ENCODE measurements at places on chromosomes 3 and 15.

- DNase-seq: peak; percentile 64
Measured at GRCh38 chr15:45377609-45378148, 665 bp downstream of the GATM start.

GRCh38 chr15:62999923-63000561 is 42.5 kb upstream of the TPM1 start:
- no peak for DNase-seq

GRCh38 chr15:62046078-62046743 is 14.0 kb downstream of the VPS13C start:
- no peak for DNase-seq

DNA sequence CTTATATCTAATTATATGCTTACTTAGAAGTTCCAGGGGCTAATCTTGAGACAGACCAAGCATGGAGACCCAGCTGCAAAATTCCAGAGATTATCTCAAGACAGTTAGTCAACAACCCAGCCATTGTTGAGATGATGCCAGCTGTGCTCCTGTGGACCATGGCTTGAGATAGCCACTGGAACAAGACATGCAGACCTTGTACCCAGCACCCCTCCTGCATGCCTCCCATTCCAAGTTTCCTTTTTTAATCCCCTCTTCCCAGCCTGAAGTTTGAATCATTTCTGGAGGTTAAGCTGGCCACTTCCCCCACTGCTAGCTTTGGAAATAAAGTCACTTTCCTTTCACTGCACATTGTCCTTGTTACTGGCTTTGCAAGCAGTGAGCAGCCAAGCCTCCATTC is 53.8 kb downstream of the IMPG2 start:
- DNase-seq: no peak

GRCh38 chr3:120446891-120447668 is 3.7 kb downstream of the FSTL1 start:
- DNase-seq: no peak

GRCh38 chr3:26621176-26621575 is 1.4 kb upstream of the LRRC3B start:
- no peak for DNase-seq

GRCh38 chr15:36682101-36682500 is 102.7 kb downstream of the CDIN1 start:
- DNase-seq: no peak

- no peak for DNase-seq
Measured at GRCh38 chr15:101359365-101359947, 64.4 kb upstream of the SNRPA1 start.

DNA sequence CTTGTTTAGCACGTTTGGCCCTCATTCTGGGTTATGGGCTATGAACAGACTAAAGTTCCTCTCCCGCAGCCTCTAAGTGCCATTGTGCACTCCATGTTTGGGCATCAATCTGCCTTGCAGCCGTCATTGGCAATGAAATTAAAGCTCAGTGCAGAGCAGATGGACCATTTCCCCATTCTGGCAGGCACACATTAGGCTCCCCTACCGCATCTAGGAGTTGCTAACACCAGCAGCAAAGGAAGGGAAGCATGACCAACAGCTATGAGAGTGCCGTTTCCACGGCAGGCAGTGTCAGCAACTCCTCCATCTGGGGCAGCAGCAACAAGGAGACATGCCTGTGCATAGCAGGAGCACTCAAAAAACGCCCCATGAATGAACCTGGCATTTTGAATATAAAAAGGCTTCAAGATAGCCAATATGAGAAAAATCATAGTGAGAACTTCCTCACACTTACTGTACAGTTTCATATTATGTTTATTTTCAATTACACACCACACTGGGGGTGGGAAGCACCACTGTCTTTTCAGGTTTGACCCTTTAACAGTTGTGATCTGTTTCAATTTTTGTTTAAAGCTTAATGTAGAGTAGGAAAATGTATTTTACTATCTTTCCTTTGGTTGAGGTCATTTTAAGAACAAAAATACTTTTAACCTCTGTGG is 218.7 kb downstream of the KCNMB2 start:
- DNase-seq: no peak

- no peak for DNase-seq
Measured at GRCh38 chr15:80967451-80967850, 22.2 kb downstream of the MESD start.

DNA sequence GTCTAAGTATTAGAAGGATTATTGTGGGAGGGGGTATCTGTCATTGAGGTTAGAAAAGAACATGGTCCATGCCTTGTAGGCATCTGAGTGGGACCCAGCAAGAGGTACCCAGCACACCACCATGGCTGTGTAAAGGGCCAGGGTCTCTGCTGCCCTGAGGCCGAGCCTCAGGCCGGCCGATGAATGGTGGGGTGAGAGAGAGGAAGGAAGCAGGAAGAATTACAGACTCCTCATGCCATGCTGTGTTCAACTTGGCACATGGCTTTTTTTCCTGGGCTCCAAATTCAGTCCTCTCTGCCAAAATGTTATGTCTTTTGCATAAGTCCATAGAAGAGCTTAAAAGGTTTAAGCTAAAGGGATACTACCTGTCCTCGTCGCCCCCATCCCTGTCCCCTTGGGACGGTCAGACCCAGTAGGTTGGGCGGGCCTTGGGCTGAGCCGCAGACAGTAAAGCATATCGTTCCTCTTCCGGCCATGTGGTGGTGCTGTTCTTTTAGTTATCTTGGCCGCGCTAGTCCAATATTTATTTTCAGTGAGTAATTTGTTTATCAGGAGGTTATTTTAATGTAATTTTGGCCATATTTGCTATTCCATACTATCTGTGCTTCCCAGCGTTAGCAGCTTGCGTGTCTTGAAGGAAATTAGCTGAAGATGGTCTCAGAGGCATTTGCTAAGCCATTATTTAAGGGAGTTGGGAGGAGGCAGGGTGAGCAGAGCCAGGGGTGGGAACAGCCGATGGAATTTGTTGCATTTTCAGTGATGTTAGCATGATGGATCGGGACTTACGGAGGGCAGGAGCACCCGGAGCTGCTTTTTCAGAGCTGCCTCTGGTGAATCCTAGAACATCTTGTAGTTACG is 152.4 kb downstream of the AGBL1 start:
- no peak for DNase-seq

GRCh38 chr3:101676765-101677435 is at the start of gene ZBTB11:
Gene ZBTB11 (minus strand): TSS chr3:101677132. CDS start chr3:101676914, 218 bp downstream.
- no peak for DNase-seq

DNA sequence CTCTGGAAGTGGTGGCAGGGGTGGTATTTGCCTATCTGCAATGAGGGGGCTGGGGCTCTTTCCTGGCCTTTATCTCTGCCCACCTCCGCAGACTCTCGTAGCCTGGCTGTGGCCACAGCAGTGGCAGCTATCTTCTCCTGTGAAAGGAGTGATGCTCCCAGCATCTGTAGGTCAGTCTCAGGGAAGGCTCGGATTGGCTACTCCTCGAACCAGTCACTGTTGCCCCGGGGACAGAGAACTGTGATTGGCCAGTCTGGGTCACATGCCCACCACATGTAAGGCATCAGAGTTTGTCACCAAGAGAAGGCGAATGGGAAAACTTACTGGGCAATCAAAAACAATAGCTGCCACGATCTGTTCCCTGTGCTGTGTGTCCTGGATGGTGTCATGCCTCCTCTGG is 30.1 kb upstream of the FGD5 start:
- DNase-seq: no peak

DNA sequence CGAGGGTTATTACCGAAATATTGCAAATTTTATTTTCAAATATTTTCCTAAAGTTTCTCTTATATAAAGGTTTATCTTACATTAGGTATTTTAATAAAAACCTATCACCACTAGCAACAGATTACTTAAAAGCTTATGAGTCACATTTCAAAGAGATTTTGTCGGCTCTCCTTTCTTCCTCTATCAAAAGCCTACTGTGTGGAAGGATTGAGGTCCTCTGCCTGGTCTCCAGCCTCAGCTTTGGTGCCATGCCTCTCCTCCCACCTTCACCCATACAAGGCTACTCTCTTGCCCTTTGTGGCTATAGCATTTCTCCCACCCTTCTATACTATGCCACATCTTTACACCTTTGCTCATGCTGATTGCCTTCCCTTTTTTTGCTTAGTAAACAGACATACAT is 199.3 kb downstream of the TNIK start:
- no peak for DNase-seq

GRCh38 chr15:78715434-78715833 is 74.4 kb upstream of the CHRNB4 start:
- no peak for DNase-seq

GRCh38 chr3:104763007-104763406 is 603.7 kb upstream of the ALCAM start:
- DNase-seq: no peak

GRCh38 chr3:112755845-112756613 is 90.6 kb downstream of the CD200R1L start:
- DNase-seq: no peak

DNA sequence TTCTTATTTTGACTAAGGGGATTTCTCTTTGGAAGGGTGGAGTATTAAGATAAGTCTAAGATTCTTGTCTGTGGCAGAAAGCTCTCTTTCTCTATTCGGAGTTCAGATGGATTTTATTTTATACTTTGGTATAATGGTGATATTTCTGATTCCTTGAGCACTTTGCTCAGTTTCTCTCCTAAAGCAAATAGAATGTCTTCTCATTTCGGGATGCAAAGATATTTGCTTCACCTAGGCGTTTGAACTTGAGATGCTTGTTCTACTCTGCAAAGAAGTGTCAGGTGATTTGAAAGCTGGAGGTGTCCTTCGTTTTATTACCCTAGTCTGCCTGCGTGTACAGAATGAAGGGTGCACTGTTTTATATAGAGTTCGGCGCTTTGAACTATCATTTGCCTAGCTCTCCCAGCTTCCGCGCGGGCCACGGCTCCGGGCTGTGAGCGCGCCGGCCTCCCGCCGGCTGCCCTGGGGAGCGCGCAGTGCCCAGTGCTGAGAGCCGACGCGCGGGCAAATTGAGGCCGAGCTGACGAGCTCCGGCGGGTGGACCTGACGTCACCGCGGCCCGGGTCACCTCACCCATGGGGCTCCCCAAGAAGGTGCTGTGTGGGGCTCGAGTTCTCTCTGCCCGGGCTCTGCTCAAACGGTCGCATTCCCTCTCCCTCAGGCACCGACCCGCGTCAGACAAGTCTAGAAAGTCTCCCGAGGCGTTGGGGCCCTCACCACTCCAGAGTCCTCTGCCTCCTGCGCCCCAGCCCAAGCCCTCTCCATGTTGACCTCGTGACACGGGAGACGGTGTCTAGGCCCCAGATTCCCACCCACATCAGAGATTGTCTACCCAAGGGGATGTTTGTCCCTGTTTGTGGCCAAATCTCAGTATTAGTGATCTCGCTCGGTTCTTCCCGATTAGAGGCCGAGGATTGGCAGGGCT is 7.5 kb downstream of the SOX2 start:
- no peak for DNase-seq

- no peak for DNase-seq
Measured at GRCh38 chr3:11982341-11982941, 21.7 kb upstream of the SYN2 start.

DNA sequence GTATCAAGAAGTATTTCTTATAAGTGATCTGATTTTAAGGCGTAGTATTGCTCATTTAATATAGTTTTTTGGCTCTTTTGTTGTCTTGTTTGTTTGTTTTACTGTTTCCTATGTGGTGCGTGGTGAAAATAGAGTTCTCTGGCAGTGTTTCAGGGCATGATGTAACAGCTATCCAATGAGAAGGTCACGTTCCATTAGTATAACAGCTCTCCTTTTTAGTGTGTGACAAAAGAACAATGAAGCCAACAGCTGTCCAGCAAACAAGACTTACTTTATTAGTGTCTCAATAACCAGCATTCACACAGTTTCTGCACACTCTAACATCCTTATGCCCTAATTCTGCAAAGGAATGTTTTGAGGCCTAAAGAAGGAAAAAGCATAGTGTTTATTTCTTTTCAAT is 127.9 kb downstream of the SLC25A26 start:
- DNase-seq: no peak

DNA sequence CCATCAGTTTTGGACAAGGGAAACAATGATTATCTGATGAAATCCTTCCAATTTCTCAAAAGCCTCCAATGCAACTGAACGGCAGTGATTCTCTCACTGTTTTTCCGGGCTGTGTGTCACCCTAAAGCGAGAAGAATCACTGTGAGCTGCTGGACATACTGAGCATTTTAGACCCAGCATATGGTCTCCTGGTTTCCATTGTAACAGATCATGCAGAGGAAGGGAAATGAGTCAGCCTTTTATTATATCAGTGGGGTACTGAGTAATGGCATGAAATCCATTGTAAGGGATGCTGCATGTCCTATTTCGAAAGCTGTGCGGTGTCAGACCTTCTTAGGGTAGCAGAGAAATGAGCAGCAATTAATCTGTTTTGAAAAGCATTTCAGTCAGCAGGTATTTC is 287.1 kb downstream of the IL5RA start:
- no peak for DNase-seq

- no peak for DNase-seq
Measured at GRCh38 chr3:46482632-46483350, 15.0 kb upstream of the RTP3 start.

DNA sequence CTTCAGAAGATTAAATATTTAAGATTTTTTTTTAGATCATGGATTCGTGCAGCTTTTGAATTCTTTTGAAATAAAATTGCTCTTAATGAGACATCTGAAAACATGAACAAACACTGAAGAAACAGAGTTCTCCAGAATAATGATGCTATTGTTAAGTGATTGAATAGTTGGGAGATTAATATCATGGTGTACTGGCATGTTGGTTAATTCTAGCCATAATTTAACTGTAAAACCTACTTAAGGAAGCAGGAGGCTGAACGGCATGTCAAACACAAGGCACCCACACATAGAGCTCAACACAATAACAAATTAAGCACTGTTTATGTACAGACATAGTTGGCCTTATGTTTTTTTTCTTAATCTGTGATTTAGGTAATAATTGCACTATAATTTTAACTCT is 185.6 kb downstream of the RBMS3 start:
- no peak for DNase-seq

GRCh38 chr3:133464573-133464972 is 64.7 kb downstream of the BFSP2 start:
- DNase-seq: no peak

- DNase-seq: no peak
Measured at GRCh38 chr3:188126934-188127333, 27.0 kb upstream of the LPP start.

DNA sequence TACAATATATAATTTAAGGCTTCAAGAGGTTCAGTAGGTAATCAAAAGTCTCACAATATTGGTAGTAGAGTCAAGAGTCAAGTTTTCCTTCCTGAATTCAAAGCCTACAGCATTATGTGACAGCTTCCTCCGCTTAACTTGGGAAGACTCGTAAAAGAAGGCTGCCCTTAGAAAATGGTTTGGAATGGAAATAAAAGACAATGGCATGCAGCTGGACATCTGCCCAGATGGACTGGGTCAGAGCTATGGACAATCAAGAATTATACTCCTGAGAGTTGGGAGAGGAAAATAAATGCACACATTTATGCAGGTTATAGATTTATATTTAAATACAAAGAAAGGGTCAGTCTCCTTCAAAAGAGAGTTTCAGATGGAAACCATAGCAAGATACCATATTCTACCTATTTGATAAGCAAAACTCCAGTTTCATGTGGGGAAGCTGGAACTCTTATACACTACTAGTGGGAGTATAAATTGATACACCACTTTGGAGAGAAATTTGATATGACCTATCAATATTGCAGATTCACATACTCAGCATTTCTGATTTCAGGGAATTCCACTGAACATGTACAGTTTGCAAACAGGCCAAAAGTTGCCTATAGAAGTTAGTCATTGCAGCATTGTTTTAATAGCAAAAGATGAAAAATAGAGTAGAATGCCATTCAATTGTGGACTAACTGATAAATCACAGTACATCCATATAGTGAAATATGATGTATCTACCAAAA is 6.1 kb downstream of the CRYBG3 start:
- DNase-seq: peak; percentile 1

Data from nucleus accumbens (tissue), 56 donors.